ENCODE measurements at places on chromosomes 16 and 17.

DNA sequence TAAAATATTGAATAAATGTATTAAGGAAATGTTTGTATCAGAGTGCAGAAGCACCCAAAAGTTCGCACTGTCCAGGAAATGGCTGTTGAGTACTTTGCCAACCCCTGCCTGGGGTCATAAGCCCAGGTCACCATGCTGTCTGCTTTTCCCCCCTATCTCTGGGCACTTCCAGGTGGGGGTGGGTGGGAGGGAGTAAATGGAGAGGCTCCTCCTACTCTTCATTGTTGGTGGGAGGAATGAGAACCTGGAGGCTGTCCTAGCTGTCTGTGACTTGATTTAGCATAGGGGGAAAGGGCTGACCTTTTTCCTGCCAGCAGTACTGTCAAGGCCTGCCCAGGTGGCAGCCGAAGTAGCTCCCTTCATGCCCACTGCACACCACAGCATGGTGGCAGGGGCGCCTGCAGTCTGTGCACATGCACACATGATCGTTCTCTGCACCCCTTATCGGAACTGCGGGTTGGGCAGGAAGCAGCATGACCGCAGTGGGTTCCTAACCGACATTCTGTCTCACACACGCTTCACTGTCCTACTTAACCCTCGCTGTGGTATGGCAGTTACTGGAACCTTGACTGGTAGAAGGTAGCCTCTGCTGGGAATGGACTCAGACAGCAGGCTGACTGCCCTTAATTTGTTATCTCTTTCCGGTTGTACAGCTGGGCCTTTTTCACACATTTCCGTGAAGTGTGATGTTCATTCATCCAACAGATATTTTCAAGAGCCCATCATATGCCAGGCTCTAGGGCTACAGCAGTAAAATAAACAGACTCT, 41.5 kb downstream of the LDHD start:
- no peak for DNase-seq

- DNase-seq, result no peak
These were observed 7.7 kb upstream of the MBTPS1 start for GRCh38 chr16:84124257-84125073.

DNA sequence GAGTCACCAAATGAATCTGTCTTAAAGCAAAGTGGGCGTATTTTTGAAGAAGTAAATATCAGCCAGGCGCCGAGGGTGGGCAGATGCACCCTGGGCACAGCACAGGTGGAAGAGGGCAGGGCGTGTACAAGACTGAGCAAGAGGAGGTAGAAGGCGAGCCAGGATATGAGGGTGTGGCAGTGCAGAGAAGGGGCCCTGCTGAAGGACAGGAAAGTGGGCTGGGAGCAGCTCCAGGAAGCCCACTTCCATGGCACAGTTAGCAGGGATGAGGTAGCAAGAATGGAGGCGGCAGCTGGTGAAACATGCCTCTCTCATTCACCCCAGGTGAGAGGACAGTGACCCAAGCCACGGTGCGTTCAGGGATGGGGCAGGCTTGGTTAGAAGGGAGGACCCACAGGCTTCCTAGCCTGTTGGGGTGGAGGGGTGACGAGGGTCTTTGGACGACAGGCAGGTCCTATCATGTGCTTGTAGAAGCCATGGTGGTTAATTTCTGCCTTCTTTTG, 149.3 kb downstream of the CLEC16A start:
- DNase-seq, result no peak

- DNase-seq, result no peak
These were observed 5.0 kb downstream of the CARHSP1 start for GRCh38 chr16:8863594-8864424.

GRCh38 chr16:23207485-23207884, 24.9 kb downstream of the SCNN1G start:
- DNase-seq, result no peak

DNA sequence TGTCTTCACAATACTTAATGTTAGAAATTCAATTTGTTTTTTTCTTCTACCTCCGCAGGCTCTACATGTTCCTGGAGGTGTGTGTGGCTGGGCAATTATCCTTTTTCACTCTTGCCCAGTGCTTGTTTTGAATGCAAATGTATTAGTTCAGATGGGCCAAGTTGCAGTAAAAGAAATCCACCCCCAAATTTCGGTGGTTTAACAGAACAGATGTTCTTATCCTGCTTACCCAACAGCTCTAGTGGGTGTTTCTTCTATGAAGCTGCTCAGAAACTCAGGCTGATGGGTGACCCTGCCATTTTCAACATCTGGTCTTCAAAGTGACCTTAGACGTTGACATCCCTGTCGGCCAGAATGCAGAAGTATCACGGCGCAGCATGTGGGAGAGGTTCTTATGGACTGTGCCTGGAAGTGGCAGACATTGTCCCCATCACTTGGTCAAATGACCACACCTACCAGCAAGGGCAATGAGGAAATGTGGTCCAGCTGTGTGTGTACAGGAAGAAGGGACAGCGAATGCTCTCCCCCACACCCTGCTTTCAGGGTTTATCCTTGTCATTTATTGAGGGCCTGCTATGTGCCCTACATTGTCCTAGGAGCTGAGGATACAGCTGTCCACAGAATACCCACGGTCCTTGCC, 157.3 kb downstream of the CDH13 start:
- DNase-seq, result no peak

- no peak for DNase-seq
These were observed 23.3 kb downstream of the MEAK7 start for GRCh38 chr16:84481051-84481735.

DNA sequence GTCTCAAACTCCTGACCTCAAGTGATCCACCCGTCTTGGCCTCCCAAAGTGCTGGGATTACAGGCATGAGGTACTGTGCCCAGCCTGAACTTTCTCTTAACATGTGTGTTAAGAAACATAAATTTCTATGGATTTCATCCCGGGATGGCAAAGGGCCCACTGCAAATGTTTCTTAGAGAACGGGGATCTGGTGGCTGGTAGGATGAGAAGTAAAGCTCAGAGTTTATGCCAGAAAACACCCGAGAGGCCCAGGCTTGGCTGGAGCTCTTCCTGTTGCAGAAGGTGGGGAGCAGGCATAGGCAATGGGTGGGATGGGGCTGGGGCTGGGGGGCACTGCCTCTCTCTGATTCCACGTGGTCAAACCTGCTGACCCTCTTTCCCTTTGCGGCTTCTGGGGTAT, 5.6 kb upstream of the CARHSP1 start:
- no peak for DNase-seq

GRCh38 chr17:67520916-67521774, 144.1 kb downstream of the PITPNC1 start:
- no peak for DNase-seq

DNA sequence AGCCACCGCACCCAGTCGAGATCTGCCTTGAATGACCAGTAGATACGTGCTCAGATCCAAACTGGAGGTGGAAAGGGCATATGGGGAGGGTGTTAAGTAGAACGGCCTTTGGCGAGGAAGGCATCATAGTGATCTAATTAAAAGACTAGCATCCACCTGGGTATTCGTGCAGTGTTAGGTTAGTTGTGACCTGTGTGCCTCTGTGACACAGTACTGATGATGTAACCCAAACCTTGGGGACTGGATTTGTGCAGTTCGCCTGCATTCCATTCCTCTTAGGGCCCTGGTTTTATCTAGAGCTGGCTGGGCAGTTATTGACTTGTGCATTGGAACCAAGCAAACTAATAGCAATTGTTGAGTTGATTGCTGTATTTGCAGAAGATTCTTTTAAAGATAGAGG, 47.9 kb downstream of the SNX29 start:
- DNase-seq, result no peak
